ENCODE measurements at places on chromosomes 7 and 10.

DNA sequence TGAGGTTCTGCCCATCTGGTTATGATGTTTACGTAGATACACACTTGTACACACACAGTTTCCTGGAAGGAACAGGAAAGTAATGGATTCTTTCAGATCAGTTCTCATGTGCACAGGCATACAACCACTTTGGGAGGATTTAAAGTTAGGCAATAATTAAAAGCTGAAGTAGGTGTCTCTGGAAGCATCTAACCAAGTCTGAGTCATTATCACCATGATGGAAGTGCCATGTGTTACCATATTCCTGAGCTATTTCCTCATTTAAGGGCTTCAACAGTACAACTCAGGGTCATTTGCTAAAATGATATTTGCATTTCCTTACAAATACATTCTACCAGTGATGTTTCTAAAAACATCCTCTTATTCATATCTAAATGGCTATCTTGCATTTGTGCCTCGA is 41.4 kb upstream of the BET1 start:
- DNase-seq, result no peak

GRCh38 chr7:80088705-80089104 is 45.9 kb upstream of the GNAI1 start:
- no peak for DNase-seq

DNA sequence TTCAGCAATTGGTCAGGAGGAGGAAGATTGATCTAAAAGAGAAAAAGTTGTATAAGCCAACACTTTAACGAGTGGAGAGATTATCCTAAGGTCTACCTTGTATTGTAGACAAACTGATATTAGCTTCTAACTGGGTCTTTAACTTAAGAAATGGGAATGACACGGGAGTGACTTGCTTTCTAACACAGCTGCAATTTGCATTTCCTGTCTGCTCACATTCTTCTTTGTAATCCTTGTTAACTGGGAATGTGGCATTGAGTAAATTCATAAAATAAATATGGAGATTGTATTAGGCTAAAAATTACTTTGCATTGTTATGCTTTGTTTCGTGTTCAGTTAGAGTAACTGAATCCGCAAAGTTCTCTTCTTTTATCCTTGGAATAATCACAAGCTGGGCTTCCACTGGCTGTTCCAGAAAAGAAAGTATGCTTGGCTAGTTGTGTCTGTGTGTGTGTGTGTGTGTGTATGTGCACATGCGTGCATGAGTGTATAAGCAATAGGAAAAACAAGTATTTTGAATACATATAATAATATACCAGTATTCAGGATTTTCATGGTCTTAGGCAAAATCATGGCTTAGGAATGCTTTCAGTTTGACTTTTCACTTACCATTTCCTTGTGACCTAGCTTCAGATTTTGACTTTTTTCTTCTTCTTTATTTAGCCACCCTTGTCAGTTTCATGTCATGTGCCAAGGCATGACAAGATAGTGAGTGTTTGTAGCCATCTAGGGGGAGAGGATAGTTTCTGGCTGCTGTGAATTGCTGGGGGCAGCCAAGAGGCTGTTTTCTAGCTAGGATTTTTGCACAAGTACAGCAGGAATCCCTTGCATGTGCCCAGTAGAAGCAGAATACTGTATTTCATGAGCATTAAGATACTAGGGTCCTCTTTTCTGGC is 54.5 kb upstream of the FZD8 start:
- DNase-seq, result no peak

GRCh38 chr10:100129424-100129823 is 47.8 kb upstream of the CPN1 start:
- DNase-seq, result no peak

- no peak for DNase-seq
Observed at GRCh38 chr7:28570113-28570969, 158.0 kb downstream of the CREB5 start.

DNA sequence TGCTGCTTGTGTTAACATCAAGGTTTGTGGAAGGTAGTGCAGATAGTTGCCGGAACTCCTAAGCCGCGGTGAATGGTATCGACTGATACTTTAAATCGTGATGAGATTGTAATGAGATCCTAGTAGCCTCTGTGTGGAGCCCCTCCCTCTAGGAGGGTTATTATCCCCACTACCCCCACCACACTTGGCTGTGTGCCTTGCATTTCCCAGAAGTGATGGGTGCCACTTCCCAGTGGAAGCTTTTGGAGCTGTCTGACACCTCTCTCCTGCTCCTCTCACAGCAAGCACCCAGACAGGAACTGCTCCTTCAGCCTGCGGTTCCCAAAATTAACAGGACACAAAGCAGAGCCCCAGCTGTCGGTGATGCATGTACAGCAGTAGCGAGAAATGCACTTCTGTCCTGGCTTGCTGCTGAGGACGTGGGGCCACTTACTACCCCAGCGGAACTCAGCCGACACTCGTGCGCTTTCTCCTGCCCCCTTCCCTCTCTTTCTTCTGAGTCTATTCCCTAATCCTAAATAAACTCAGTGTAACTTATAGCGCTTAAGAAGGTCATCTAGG is 52.5 kb downstream of the PRKAG2 start:
- DNase-seq, result no peak

DNA sequence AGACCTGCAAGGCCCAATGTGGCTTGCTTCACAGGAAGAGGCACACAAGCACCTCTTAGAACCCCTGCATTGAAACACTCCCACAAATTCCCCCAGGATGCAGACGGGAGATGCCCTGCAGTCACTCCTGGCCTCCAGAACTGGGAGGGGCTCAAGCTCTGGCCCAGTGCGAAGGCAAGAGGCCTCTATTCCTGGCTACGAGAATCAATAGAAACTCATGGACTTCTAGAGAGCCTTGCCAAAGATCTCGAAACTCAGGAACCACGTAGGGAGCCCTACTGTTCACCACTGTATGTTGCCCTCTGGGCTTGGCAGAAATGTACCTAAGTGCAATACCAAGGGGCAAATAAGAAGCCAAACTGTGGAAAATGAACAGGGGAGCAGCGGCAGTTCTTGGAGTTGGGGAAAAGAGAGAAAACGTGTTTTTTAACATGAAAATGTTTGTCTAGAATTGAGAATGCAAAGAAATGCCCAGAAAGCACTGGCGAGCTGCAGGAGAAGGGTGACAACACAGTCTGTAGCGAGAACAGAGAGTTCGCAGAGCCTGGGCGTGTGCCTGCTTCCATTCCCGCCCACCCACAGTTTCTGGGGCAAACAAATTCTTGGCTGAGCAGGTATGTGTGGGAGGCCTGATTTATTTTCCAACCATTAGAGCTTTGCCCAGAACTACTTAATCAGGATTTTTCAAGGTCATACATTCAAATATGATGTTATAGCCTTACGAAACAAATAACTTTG is 260.5 kb upstream of the KLF14 start:
- no peak for DNase-seq

DNA sequence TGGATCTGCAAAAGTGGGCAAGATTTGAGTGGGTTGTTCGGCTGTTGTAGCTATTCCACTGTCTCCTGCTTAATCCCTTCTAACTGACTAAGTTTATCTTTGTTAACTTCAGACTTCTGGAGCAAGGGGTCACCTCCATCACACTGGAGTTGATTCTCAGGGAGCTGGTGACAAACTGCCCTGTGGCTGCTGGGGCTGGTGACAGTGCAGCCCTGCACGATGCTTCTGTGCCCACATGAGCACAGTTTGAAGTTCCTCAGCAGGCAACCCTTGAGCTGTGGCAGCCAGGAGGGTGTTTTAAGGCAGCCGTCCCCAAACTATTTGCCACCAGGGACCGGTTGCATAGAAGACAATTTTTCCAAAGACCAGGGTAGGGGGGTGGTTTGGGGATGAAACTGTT is 40.5 kb downstream of the ADRB1 start:
- no peak for DNase-seq

- DNase-seq, result no peak
Observed at GRCh38 chr10:97003804-97004201, 171.7 kb downstream of the LCOR start.

- DNase-seq, result no peak
Observed at GRCh38 chr7:86158111-86158510, 485.6 kb upstream of the GRM3 start.

DNA sequence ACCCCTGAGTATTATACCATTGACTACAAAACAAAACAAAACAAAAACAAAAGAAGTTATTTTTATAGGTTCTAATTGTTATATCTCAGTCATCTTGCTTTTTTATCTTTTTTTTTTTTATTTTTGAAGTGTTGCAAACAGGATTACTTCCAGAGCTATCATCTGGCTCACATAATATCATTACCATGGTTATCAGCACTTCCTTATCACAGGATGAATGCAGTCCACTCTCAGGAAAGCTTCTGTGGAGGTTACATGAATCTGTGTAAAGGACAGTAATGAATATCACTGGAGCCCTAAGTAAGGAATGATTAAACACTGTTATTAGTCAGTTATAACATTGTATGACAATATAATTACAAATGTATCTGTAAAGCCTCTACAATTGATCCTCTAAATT is 451.5 kb downstream of the PLXDC2 start:
- DNase-seq, result no peak

GRCh38 chr10:113305871-113306270 is 247.0 kb upstream of the HABP2 start:
- no peak for DNase-seq

- DNase-seq, result no peak
Observed at GRCh38 chr10:8456386-8456785, 401.9 kb downstream of the GATA3 start.

All from NCI-H2081 (cell line).